Endodermal cell (in vitro differentiated cells): ENCODE measurements at places on chromosomes 11 and 22.

- no peak for DNase-seq
Observed at GRCh38 chr11:34359548-34359891, 1.7 kb upstream of the ABTB2 start.

GRCh38 chr11:45053736-45054446, 92.5 kb upstream of the PRDM11 start:
- no peak for DNase-seq

DNA sequence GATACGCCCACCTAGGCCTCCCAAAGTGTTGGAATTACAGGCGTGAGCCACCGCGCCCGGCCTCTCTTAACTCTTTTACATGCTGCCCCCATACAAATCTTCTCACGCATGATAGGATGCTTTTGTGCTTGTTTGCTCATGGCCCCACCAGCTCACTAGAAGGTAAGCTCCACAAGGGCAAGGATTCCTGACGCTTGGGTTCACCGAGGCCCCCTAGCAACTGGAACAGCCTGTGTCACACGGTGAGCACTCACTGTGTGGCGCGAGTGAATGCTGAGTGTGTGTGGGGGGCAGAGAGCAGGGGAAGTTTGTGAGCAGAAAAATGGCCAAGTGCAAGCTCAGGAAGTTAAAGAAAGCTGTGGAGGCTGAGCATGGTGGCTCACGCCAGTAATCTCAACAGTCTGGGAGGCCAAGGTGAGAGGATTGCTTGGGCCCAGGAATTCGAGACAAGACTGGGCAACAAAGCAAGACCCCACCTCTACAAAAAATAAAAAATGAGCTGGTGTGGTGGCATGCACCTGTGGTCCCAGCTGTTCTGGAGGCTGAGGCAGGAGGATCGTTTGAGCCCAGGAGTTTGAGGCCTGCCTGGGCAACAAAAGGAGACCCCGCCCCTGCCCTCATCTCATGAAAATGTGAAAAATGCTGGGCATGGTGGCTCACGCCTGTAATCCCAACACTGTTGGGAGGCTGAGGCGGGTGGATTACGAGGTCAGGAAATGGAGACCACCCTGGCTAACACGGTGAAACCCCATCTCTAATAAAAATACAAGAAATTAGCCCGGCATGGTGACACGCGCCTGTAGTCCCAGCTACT, 2.3 kb downstream of the BAD start:
- DNase-seq: no peak

DNA sequence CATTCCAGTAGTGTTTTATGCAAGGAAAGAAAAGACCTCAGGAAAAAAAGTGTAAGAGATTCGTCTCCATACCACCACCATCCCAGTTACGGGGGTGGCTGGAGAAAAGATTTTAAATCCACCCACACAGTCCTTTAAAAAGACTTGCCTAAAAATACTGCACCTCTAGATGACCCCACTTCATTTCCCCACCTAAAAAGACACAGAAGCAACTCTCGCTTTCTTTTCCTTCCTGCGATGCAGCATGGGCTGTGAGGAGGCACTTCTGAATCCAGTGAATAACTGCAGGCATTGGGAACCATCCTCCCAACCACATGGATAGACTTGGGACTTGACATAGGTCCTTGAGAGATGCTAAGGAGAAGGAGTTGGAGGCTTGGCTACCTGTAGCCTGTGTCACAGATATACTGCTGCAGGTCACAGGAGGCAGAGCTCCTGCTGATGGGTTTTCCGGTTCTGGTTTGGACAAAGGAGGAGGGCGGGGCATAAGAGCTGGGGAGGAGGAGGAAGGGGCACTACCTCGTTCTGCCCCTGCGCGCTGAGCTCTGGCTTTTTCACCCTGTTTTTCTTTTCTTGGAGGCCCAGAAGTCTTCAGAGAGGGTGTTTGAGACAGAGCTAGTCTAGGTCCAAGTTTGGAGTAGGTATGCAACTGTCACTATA, 285.9 kb downstream of the NTM start:
- DNase-seq: peak; percentile 92

- DNase-seq: no peak
Observed at GRCh38 chr11:27361649-27362431, 1.2 kb downstream of the CCDC34 start.

DNA sequence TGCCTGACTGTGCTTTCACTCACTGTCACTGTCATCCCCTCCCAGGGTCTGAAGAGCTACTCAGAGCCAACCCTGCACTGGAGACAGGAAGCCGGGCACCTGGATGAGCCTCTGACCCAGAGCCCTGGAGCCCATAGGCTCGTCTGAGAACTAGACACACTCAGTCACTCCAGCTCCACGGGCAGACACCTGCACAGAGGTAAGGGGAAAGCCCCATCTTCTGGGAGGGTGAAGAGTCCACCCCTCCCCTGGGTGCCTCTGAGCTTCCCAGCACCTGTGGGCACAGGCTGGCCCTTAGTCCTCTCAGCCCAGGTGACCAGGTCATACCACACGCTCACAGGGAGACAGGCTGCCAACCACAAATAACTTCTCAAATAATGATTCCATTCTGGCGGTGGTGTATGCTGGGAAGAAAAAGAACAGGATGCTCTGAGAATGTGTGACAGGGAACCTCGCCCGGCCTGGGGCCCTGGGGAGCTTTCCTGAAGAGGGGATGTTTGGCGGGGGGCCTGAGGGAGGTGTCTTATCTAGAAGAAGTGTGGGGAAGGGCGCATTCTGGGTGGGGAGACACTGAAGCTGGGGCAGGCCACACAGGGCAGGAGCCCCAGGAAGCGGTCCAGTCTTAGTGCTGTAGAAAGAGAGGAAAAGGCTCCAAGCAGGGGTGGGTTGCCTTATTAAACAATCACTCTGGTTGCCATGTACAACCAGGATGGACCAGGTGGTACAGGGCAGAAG, 5.3 kb downstream of the CCDC157 start:
- DNase-seq: no peak

DNA sequence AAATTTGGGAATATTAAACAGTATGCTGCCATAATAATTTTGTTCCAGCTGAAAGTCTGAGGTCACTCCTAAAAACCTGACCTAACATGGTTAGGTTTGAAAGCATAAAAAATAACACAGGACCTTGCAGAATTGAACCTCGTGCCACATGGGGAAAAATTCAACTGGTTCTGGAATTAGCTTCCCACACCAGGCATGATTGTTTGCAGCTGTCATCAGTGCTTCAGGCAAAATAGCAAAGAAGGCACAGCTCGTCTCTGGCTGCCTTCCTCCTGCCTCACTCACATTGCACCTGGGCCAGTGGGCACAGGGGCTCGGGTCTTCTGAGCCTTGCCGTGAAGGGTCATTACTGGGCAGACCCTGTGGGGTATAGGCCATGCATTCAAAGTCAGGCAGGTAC, 153.8 kb upstream of the ARHGAP20 start:
- DNase-seq: no peak
